Memory B cell (primary cell): ENCODE measurements at places on chromosomes 3 and 15.

DNA sequence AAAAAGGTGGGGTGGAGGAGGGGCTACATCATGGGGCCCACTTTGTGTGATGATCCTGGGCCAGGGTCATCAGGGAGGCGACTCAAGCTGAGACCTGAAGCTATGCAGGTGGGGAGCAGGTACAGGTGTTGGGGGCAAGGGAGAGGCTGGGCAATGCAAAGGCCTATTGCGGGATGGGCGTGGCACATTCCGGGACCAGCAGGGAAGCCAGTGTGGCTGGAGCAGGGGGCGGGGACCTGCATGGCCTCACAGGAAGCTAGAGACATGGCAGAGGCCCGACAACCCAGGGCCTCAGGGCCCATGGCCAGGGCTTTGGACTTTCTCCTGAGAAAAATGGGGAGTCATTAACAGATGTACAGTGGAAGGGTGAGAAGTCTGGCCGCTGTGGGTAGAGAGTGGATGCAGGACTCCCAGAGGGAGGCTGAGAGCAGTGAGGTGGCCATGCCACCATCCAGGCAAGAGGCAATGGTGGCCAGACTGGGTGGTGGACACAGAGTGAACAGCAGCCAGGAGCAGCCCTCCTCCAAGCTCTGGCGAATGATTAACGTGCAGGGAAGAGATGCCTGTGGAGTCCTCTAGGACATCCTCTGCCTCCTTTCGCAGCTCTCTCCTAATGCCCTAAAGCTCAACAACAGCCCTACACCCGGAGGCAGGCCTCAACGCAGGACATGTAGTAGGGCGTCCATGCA is 122.6 kb upstream of the ATP2B2 start:
- H3K4me1 ChIP-seq = no peaks in the 10 kb centered on the region
- H3K4me3 ChIP-seq = no peak overlapping the region
- no peak overlapping the region for H3K27ac ChIP-seq
- DNase-seq = no peak
- H3K36me3 ChIP-seq = no peaks in the 10 kb centered on the region

- no peaks in the 10 kb centered on the region for H3K4me1 ChIP-seq
- peaks cover 5% of the 10 kb centered on the region for H3K27me3 ChIP-seq
- no peak for DNase-seq
Observed at GRCh38 chr3:5473471-5473870, 286.0 kb downstream of the EDEM1 start.

- DNase-seq = peak; percentile 19
- peaks cover 5% of the 10 kb centered on the region for H3K27me3 ChIP-seq
- peaks cover 2% of the 10 kb centered on the region for H3K36me3 ChIP-seq
- peaks cover 11% of the 10 kb centered on the region for H3K4me1 ChIP-seq
Observed at GRCh38 chr3:32177702-32178198, 60.7 kb upstream of the CMTM8 start.

- peaks cover 7% of the 10 kb centered on the region for H3K36me3 ChIP-seq
- no peak overlapping the region for H3K27ac ChIP-seq
- no peak overlapping the region for H3K4me3 ChIP-seq
- H3K27me3 ChIP-seq = peaks cover 20% of the 10 kb centered on the region
- H3K4me1 ChIP-seq = no peaks in the 10 kb centered on the region
- no peak for DNase-seq
Observed at GRCh38 chr15:82714016-82714415, 4.3 kb upstream of the AP3B2 start.

GRCh38 chr3:9912294-9912935 is 4.5 kb upstream of the IL17RC start:
- no peak overlapping the region for H3K27ac ChIP-seq
- H3K27me3 ChIP-seq = peaks cover 3% of the 10 kb centered on the region
- H3K36me3 ChIP-seq = no peaks in the 10 kb centered on the region
- no peak overlapping the region for H3K4me3 ChIP-seq
- peaks cover 9% of the 10 kb centered on the region for H3K4me1 ChIP-seq
- no peak for DNase-seq

GRCh38 chr3:54347060-54347459 is 224.7 kb downstream of the CACNA2D3 start:
- no peaks in the 10 kb centered on the region for H3K4me1 ChIP-seq
- H3K27ac ChIP-seq = no peak overlapping the region
- H3K4me3 ChIP-seq = no peak overlapping the region
- DNase-seq = no peak
- no peaks in the 10 kb centered on the region for H3K36me3 ChIP-seq
- peaks cover 7% of the 10 kb centered on the region for H3K27me3 ChIP-seq

- peaks cover 7% of the 10 kb centered on the region for H3K4me1 ChIP-seq
- no peak for DNase-seq
- peaks cover 30% of the 10 kb centered on the region for H3K27me3 ChIP-seq
- no peak overlapping the region for H3K4me3 ChIP-seq
Observed at GRCh38 chr15:60010858-60011257, 6.7 kb downstream of the FOXB1 start.

DNA sequence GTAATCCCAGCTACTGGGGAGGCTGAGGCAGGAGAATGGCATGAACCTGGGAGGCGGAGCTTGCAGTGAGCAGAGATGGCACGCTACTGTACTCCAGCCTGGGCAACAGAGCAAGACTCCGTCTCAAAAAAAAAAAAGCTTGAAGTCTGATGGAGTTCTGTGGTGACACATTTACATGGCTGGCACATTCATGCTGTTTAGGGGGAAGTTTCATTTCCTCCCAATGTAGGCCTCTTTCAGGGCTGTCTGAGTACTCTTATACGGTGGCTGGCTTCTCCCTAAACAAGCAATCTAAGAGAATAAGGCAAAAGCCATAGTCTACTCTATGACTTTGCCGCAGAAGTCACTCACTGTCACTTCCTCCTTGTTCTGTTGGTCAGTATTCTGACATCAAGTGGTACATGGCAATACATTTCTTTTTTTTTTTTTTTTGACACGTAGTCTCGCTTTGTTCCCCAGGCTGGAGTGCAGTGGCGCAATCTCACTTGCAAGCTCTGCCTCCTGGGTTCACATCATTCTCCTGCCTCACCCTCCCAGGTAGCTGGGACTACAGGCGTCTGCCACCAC is 41.2 kb downstream of the OIP5 start:
- peak overlapping the region; percentile 21 for H3K4me3 ChIP-seq
- peaks cover 12% of the 10 kb centered on the region for H3K36me3 ChIP-seq
- H3K27ac ChIP-seq = peak overlapping the region; percentile 78

DNA sequence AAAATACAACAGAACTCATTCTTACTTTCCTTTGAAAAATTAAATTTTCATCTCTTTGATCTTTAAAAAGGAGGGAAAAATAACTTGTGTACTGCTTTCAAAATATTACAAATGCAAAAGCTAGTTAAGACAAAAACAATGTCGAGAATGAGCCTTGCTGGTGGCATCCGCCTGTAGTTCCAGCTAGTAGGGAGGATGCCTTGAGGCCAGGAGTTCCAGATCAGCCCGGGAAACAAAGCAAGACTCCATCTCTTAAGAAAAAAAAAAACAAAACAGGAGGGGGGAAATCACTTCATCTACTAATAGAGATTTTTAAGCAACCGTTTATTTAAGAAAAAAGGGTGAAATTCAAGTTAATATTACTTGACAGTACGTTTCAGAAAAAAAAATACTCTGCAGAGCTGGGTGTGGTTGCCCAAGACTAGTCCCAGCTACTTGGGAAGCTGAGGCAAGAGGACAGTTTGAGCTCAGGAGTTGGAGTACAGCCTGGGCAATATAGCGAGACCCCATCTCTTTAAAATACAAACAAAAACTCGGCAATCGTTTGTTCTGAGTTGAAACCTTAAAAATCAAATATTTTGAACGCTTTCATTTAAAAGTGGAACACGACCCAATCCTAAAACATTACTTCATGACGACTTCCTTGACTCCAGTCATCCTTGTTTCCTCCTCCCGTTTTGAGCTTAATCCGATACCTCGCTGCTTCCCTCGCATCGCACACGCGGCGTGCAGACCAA is 1.2 kb downstream of the KPNA1 start:
- no peak for DNase-seq
- no peaks in the 10 kb centered on the region for H3K27me3 ChIP-seq
- peak overlapping the region; percentile 85 for H3K4me3 ChIP-seq

DNA sequence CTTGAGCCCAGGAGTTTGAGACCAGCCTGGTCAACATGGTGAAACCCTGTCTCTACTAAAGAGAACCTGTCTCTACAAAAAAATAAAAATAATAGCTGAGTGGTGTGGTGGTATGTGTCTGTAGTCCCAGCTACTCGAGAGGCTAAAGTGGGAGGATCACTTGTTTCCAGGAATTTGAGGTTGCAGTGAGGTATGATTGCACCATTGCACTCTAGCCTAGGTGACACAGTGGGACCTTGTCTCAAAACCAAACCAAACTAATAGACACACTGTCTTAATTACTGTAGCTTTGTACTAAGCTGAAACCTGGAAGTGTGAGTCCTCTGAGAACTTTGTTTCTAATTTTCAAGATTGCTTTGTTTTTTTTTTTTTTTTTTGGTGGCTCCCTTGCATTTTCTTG is 30.4 kb downstream of the MGA start:
- peaks cover 2% of the 10 kb centered on the region for H3K36me3 ChIP-seq
- H3K27ac ChIP-seq = no peak overlapping the region
- DNase-seq = no peak

DNA sequence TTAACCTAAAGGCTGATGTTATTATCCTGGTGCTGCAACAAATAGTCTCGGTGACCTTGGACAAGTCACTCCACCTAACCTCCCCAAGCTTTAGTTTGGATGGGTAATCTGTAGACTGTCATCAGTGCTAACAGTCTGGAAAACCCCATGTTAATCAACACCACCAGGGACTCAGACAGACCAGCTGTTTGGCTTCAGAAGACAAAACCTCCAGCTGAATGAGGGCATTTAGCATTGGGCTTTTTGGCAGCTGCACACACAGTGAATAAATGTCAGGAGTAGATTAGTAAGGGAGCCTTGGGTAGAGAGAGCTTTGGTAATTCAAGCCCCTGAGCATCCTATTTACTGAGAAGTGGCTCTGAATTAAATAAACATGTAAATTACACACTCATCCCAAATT is 24.9 kb upstream of the C3orf80 start:
- no peak overlapping the region for H3K4me3 ChIP-seq
- H3K27me3 ChIP-seq = no peaks in the 10 kb centered on the region
- H3K27ac ChIP-seq = no peak overlapping the region
- no peaks in the 10 kb centered on the region for H3K36me3 ChIP-seq
